ENCODE measurements at places on chromosomes 7 and 10.

DNA sequence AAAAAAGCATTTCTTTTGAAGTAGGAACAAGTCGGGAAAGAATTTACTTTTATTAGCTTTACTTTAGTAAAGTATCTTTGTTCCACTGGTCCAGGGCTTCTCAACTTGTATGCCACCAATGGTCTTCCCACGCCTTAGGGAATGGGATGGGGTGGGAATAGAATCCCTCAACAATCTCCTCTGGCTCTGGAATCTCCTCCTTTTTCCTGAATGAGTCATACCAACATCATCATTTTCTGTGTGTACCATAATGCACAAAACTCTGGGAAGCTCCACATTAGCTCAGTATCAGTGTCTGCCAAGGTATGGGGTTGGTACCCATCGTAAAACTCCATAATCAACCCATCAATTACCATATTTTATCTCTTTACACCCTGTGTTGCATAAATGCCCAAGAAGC lies 159.4 kb upstream of the BMPER start:
- DNase-seq, result no peak

DNA sequence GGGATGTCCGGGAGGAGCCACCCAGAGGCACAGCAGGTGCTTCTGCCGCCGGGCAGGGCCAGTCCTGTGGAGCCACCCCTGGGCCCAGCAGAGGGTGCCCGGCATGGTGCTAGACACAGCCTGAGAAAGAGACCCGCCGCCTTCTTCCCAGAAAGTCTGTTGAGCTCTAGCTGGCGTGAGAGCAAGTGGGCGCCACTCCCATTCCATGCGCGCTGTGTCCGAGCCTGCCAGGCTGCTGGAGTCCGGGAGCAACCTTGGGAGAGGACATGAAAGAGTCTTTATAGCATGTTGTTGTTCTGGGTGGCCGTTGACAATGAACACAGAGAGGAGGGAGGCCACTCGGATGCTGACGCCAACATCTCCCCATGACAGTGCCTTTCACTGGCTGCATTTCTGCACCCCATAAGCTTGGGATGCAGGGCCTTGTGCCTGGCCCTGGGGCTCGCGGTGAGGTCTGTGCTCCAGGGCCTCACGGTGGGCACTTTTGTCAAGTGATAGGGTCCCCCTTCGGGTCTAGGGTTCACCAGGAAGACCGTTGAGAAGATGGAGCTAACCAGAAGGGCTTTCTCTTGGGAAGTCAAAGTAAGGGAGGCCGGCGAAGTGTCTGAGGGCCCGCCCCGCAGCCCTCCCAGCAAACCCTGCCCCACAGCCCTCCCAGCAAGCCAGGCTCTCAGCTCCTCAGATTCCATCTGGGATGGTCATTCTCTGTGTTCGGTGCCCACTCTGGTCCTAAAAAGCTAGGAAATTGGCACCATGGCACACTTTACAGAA lies 47.3 kb downstream of the NKX6-2 start:
- DNase-seq, result no peak

GRCh38 chr10:97608991-97609561 lies 19.6 kb downstream of the C10orf62 start:
- no peak for DNase-seq

DNA sequence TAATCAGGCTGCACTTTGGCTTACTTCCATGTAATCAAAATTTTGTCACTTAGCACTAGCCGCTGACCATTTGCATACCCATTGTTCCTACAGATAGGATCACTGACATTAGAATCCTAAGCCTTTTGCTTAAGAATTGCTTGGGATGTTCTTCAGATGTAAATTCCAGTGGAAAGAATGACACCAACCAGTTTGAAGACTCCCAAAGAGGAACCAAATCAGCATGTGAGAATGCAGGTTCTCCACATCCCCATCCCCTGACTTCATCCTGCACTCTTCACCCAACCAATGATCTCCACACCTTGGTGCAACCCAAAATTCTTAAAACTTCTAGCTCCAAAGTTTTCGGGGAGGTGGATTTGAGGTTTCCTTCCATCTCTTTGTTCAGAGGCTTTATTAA lies 345.6 kb downstream of the GPAM start:
- DNase-seq, result no peak

GRCh38 chr10:91208642-91209041 lies 11.8 kb upstream of the PCGF5 start:
- DNase-seq, result no peak

- DNase-seq, result no peak
These were observed 109.3 kb upstream of the KMT2C start for GRCh38 chr7:152544971-152545619.

DNA sequence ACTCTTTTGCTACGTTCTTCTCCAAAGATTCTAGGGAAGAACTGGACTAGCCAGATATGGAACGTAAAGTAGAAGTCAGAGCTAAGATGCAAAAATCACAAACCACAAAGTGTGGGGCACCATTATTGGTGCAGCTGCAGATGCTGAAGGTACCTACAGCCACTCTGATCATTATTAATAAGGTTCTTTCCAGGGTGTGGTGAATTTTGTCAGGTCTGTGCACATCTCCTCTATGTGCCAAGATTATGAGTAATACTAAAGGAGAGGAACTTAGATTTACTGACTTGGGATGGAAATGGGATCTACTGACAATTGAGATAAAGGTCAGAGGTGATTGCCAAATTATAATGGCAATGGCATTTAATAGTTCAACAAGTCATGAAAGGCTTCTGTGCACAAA lies 148.2 kb downstream of the RAPGEF5 start:
- DNase-seq, result no peak

DNA sequence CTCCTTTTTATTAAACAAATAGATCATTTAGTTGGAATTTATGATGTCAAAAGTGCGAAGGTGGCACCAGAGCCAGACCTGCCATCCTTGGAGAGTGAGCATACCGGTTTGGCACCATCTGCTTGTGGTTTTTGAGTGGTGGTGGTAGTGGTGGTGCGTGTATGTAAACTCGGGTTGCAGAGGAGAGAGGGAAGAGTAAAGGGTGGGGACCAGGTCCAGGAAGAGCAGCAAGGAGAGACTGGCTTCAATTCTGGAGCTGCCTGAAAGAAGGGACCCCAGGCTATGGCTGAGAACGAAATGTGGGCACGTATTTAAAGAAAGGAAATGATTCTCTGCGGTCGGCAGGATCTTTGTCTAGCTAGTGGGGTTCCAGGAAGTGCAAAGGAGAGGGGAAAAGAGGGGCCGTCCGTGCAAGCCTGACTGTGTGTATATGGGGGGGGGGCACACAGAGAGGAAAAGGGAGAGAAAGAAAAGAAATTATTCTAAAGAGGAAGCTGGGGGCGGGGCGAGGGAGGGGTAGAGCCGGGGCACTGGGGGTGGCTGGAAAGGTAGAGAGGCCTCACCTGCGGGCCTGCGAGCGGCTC lies 448 bp upstream of the GOLGA7B start:
- no peak for DNase-seq

- no peak for DNase-seq
These were observed 339.0 kb downstream of the RNLS start for GRCh38 chr10:88243836-88244730.

DNA sequence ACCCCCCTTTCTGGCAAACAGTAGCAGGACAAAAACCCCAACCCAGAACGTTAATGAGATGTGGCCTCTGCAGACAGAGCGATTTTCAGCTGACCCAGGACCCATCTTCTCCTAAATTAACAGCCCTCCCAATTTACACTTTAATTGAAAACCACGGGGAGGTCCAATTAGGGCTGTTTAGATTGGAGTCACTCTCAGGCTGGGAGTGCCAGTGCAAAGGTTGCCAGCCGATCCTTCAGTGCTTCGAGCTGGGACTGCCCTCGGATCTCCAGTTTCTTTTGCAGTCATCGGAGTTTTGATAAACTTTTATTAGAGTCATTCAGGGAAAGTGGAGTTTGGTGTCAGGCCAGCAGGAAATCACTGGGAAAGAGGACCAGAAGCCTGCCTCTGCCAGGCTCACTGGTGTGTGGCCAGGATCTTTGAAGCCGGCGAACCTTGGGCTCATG lies 108.0 kb downstream of the DOCK1 start:
- no peak for DNase-seq

GRCh38 chr7:527723-528122 lies 8.1 kb upstream of the PDGFA start:
- DNase-seq, result no peak

DNA sequence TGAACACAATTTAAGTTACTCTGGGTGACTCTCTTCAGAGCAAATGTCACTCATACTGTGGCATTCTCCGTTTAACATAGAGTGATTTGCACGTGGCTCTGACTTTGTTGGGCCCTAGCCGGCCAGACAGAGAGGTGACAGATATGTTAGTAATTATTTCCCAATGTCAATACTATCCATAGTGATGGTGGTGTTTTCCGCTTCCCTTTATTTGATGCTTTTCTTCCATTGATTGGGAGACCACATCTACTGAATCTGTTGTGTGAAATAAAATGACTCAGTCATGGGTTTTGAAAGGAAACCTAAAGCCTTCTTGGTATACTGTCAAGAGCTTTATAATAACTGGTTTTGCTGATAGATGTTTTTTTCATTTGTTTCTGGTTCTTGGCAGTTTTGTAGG lies 7.4 kb downstream of the AVL9 start:
- no peak for DNase-seq

- no peak for DNase-seq
These were observed 321.1 kb upstream of the NPVF start for GRCh38 chr7:25549271-25549921.

DNA sequence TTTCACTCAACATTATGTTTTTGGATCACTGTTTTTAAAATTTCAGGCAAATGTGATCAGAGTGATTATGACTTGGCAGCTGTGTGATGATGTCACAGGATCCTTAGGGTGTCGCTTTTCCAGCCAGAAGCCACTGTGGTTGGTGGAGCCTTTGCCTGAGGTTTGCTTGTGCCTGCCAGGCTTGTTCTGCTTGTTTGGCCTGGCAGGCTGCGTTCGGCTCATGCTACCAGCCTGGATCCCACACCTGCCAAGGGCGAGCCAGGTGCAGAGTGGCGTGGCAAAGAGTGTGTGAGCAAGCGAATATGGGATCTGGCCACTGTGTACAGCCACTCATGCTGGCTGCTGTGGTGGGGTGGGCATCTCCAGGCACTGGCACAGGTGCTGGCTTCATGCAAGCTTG lies 55.7 kb downstream of the ADK start:
- DNase-seq, result no peak

GRCh38 chr7:17362439-17363105 lies 64.1 kb downstream of the AHR start:
- DNase-seq, result no peak

GRCh38 chr10:114957673-114958072 lies 19.7 kb downstream of the TRUB1 start:
- no peak for DNase-seq

GRCh38 chr7:158432369-158433341 lies 155.0 kb downstream of the PTPRN2 start:
- DNase-seq, result no peak

DNA sequence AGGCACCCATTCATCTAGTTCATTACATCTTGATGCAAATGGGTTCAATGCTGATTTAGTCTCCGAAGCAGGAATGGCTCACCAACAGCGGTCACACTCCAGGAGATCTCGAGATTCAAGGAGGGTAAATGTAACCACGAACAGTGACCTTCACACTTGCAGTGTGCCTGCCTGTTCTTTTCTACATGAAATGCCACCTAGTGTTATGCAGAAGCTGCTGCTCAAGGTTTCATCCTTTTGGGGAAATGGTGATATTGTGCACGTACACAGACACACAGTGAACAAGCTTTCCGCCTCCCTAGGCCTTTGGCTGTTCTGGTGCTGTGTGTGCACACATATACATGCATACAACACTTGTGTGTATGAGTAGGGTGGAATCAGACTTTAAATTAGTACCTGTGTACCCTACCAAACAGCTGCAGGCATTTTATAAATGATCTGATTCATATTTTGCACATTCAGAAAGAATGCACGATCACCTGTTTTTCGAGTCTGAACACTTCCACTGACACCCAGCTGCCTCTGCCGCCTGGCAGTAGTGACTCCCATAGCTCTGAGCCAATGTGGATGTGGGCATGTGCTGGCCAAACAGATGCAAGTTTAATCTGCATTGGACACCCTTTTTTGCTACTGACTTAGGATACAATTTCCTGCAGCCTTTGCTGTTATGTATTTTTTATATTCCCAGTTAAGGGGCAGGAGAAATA lies 100.5 kb downstream of the TACC2 start:
- no peak for DNase-seq

GRCh38 chr10:33094263-33095051 lies 136.4 kb upstream of the ITGB1 start:
- no peak for DNase-seq

DNA sequence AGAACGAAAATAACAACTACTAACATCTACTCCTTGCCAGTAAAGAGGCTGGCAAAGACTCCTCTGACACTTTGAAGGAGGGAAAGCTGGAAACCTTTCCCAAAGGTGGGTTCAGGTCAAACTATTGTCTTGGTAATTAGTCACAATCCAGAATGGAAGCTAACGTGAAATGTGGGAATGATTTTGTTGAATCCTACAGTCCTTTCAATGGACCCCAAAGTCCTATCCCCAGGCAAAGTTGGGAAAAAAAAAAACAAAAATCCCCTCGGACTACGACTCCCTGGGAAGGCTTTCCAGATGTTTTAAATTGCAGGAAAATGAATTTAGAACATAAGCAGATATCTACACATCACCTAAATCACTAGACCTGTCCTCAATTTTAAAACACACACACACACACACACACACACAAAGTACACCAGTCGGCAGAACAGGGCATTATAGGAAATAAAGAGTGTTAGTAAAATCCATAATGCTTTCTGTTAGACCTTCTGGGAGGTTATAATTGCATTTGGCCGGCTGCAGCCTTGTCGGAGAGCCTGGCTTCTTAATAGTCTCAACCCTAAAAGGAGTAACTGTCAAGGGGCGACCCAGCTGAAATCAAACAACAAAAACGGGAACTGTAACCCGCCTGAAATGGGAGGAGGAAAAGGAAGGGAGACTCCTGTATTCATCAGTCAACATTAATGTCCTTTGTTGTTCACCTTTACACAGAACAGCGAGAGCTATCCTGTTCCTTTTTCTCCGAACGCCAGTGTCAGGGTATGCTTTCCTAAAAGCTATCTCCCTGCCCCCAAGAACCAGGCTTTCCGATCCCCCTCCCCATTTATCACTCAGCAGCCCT lies 1.5 kb downstream of the DOCK4 start:
- DNase-seq, result no peak

DNA sequence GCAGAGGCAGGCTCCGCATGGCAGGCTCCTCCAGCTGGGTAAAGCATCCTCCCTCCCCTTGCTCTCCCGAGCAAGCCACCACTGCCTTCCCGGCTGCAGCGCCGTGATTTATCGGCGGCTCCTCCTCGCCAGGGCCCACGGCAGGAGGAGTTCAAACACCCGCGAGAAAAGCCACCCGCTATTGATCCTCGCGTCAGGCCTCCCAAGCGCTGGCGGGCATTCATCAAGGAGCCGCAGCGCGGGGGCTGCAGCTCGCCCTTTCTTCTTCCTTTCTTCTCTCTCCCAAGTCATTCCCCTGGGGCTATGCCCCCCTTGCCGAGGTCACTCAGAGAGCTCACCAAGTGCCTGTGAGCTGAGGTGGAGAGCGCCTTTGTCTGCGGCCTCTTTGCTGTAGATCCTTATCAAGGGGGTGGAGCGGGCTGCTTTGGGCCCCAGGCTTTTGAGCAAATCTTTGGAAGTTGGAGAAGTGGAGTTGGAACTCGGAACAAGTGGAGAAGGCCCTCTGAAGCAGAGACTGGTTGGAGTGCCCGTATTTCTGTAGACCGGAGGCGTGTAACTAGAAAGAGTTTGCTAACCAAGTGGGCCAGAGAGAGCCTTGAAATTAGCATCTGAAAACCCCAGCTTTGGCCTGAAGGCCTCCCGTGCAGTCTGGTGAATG lies 107.2 kb upstream of the PPIF start:
- no peak for DNase-seq

All from stimulated activated CD4-positive, alpha-beta T cell treated with anti-CD3 and anti-CD28 coated beads, Interleukin-15, amount 100 ng/mL, for 1 hour (primary cell).